ENCODE measurements at places on chromosomes 12 and 14. TPM values are rescaled to one million over a fixed set of nuclear protein-coding genes. Genes with fewer than 3 reads are reported as not detected.

Gene TMEM119
- polyA plus RNA-seq, result 0.33 TPM

Gene KRT74
- not detected for polyA plus RNA-seq

Gene KRT6A
- not detected for polyA plus RNA-seq

Gene CDKN1B
- 12.5 TPM for polyA plus RNA-seq

Gene DRAM1
- 7.4 TPM for polyA plus RNA-seq

Gene EML1
- not detected for polyA plus RNA-seq

Gene PRIMA1
- not detected for polyA plus RNA-seq

Gene R3HDM2
- polyA plus RNA-seq, result 19.2 TPM

Gene BCL11B
- polyA plus RNA-seq, result 0.38 TPM

Gene TAS2R46
- polyA plus RNA-seq, result not detected

Gene KERA
- polyA plus RNA-seq, result not detected

Gene IL31
- not detected for polyA plus RNA-seq

Gene RASAL1
- not detected for polyA plus RNA-seq

Gene KLRB1
- polyA plus RNA-seq, result 5.7 TPM

Gene GPR84
- polyA plus RNA-seq, result not detected

Gene FAM161B
- polyA plus RNA-seq, result 2.4 TPM

Gene FGF6
- polyA plus RNA-seq, result not detected

Data from IgD-negative memory B cell (primary cell).